Effector memory CD4-positive, alpha-beta T cell (primary cell): ENCODE measurements at places on chromosomes 3 and 15.

- no peak for DNase-seq
Observed at GRCh38 chr15:85828126-85828525, 33.4 kb upstream of the KLHL25 start.

- DNase-seq: no peak
Observed at GRCh38 chr3:15983232-15983631, 185.5 kb upstream of the ANKRD28 start.

GRCh38 chr15:86759800-86760523, 680.3 kb downstream of the AGBL1 start:
- no peak for DNase-seq

DNA sequence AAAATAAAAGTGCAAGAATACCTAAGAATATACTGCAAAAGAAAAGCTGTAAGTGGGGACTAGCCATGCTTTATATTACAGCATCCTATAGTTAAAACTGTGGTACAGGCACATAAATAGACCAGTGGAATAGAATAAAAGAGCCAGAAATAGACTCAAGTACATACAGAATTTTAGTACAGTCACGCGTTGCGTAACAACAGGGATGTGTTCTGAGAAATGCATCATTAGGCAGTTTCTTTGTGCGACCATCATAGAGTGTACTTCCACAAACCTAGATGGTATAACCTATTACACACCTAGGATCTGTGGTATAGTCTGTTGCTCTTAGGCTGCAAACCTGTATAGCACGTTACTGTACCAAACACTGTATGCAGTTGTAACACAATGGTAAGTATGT, 61.8 kb downstream of the PCCB start:
- no peak for DNase-seq

- DNase-seq: no peak
Observed at GRCh38 chr15:31463521-31464102, 137.0 kb downstream of the KLF13 start.
